ENCODE measurements at places on chromosomes 13 and 19.
A peak's percentile ranks its signal among the peaks of the same experiment; 100 is the strongest.

GRCh38 chr13:34722922-34723321 lies 219.1 kb upstream of the NBEA start:
- no peak for DNase-seq

GRCh38 chr19:58561373-58562121 lies 3.1 kb upstream of the UBE2M start:
- no peak for DNase-seq

GRCh38 chr19:54335164-54335563 lies 3.8 kb downstream of the LILRA4 start:
- no peak for DNase-seq

GRCh38 chr13:36680913-36681312 lies 7.1 kb downstream of the SERTM1 start:
- no peak for DNase-seq

GRCh38 chr13:25231517-25231916 lies 55.8 kb downstream of the MTMR6 start:
- no peak for DNase-seq

DNA sequence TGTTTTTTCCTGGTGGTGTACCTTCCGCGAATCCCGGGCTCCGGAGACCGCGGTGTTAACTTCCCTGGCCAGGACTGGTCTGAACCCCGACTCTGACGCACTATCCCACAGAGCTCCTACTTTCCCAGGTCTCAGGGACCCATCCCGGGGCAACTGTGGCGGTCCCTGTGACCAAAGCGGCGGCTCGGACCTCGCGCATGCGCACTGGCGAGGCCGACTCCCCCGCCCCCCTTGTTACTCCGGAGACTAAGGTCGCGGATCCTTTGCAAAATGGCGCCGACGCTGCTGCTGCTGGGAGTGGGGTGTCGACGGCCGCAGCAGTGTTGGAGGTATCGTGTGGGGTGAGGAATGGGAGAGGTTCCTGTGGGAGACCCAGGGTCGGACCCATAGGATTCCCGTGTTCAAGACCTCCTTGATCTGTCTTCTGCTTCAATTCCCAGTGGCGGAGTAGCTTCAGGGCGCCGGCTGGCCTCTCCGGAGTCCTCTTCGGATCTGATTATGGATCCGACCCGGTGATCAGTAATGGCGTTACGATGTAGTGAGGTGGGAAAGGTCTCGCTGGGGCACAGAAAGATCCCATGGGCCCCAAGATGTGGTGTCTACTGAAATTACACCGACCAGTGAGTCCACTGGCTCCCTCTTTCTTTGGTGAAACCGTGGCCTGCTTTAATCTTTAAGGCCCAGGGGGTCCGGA lies 66.6 kb upstream of the ZNF527 start:
- no peak for DNase-seq

- peak; percentile 90 for DNase-seq
Measured at GRCh38 chr19:39401549-39402345, 4.9 kb upstream of the ZFP36 start.

- DNase-seq, result no peak
Measured at GRCh38 chr19:45340232-45340898, at the start of gene KLC3. TSS of gene KLC3 (plus strand) at chr19:45340750. CDS start at chr19:45345542, 4,792 bp downstream.

DNA sequence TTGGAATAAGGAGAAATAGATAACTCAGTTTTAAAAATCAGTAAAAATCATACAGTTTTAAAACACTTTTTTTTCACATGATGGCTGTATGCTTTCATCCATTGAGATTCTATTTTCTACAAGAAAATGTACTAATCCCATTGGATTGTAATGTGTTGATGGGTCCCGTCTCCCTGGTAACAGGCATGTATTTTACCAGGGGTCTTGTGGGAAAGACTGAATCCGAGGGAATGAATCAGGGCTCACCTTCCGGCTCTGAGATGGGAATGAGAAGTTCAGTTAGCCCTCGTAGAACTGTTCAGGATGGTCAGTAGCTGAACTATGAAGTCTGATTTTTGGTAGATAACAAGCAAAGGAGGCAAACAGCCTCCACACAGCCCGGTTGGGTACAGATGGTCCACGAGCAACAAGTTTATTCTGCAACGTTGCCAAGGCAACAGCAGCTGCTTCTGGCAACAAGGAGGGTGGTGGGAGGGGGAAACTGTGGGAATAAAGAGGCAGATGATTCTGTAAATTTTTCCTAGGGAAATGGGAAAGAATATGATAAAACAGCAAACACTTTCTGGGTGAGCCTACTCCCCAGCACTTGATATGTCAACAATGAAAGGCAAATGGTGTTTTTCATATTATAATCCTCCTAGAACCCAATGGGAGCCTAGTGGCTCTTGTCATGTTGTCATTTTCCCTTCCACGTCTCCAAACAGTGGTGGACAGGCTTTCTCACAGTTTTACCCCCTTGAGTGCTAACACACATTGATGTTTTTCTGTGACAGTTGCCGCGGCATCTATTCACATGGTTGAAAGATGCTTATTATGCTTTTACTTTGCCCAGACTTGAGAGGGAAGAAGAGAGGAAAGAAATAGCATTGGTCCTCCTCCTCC lies 12.4 kb upstream of the SIAH3 start:
- no peak for DNase-seq

DNA sequence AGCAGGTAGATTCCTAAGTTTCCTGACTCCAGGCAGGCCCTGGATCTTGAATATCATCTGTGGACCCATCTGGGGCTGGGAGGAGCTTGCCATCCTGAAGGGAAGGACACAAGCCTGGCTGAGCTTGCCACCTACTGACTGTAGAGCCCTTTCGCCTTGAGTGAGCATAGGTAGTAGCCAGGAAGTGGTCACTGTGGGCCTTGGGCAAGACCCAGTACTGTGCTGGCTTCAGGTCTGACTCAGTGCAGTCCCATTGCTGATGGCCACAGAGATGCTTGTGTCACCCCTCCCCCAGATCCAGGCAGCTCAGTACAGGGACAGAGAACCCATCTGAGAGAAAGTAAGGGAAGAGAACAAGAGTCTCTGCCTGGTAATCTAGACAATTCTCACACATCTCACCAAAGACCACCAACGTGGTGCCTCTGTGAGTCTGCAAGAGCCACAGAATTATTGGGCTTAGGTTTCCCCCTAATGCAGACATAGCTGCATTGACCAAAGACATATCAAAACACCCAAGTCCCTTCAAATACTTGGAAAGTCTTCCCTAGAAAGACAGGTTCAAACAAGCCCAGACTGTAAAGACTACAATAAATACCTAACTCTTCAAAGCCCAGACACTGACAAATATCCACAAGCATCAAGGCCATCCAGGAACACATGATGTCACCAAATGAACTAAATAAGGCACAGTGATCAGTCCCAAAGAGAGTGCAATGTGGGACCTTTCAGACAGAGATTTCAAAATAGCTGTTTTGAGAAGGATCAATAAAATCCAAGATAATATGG lies 108.2 kb upstream of the WASF3 start:
- DNase-seq, result peak; percentile 6

- peak; percentile 20 for DNase-seq
Measured at GRCh38 chr19:18414504-18415177, 4.6 kb upstream of the SSBP4 start.

- no peak for DNase-seq
Measured at GRCh38 chr19:2529473-2529918, 53.6 kb downstream of the GADD45B start.

DNA sequence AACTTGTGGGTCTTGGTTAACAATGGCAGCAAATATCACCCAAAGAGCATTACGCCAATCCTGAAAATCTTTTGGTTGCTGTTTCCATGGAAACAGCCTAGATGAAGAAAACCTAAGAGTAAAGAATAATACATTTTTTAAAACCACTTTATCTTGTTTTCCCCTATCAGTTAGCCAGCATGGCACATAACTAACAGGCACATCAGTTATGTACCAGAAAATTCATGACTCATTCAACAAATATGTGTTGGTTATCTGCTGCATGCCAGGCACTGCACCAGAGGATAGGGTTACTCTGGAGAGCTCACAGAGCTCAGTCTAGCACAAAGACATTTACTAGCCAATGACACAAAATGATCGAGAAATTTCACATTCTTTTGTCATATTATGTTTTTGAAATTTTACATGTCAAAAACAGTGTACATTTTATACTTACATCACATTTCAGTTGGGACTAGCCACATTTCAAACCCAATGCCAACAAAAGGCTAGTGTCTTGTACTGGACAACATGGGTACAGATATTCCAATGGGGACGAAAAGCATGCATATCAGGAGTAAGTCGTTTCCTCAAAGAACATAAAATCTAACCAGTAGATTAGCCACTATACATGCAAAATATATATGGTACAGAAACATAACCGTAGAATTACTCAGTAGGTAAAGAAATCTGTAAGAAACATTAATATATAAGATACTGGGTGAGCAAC lies 20.3 kb downstream of the LNX2 start:
- DNase-seq, result no peak

GRCh38 chr19:33273065-33273736 lies 29.1 kb downstream of the CEBPA start:
- no peak for DNase-seq

DNA sequence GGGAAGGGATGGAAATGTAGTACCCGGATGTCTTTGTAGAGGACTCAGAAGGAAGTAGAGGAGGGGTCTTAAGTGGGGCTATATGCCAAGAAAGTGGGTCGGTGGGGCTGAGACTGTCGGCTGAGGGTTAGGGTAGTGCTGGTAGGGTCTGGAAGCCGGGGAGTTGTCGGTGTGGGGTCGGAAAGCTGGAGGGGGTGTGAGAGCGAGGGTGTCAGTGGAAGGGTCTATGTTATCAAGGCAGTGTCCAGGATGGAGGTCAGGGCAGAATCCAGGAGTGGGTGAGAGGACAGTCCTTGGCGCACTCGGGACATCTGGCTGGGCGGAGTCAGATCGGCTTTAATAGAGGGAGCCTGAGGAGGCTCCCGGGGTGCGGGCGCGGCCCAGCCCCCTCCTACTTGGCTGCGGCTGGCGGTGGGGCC lies 1.7 kb downstream of the HSPB6 start:
- no peak for DNase-seq

GRCh38 chr13:110965038-110965754 lies 50.3 kb upstream of the ANKRD10 start:
- peak; percentile 28 for DNase-seq

DNA sequence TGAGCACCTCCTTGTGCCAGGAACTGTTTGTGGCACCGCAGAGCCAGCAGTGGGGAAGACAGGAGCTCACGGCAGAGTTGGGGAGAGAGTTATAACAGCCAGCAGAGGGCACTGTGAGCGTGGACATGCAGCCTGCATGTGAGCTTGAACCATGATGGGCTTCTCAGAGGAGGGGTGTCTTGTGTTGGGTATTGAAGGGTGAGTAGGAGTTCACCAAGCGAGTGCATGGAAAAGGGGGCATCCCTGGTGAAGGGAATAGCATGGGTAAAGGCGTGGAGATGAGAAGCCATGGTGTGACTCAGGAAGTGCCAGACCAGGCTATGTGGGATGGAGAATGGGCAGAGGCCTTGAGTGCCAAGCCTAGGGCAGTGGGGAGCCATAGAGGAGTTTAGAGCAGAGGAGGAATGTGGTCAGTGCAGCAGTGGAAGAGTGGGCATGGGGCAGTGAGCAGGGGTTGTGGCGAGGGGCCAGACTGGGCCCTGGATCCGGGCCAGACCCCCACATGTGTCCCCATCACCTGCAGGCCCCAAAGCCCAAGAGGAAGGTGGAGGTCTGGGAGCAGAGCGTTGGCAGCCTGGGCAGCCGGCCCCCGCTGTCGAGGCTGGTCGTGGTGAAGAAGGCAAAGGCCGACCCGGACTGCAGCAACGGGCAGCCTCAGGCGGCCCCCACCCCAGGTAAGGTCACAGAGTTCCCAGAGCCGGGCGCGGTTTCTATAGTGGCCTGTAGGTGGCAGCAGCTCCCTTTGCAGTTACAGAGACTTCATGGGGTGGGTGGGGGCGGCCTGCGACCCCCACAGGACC lies 11.8 kb upstream of the SHD start:
- DNase-seq, result no peak

DNA sequence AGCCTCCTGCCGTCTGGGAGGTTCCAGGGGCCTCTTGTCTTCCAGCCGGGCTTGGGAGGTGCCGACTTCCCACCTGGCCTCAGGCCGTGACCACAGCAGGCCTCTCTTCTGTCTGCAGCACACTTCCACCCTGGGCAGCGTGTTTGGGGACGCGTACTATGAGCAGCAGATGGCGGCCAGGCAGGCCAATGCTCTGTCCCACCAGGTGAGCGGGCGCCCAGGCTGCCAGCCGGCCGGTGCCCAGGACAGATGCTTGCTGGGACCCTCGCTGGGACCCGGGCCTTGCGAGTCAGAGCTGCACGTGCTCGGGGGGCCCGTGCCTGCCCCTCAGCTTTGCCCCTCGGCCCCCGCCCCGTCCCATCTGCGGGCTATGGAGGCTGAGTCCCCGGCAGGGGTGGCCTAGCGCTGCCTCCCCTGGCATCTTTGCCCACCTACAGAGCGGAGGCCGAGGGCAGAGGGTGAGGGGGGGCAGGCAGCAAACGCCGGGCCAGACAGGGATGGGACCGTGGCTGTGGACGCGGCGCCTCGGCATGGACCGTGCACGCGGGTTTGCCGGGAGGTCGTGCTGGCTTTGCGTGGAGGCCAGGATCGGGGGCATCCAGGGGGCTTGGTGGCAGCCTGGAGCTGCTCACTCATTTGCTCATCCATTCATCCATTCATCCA lies 16.2 kb downstream of the COMP start:
- DNase-seq, result no peak

GRCh38 chr19:56146904-56147303 lies 5.8 kb downstream of the ZNF444 start:
- DNase-seq, result no peak

GRCh38 chr19:19417046-19417445 lies 11.6 kb downstream of the GATAD2A start:
- no peak for DNase-seq

DNA sequence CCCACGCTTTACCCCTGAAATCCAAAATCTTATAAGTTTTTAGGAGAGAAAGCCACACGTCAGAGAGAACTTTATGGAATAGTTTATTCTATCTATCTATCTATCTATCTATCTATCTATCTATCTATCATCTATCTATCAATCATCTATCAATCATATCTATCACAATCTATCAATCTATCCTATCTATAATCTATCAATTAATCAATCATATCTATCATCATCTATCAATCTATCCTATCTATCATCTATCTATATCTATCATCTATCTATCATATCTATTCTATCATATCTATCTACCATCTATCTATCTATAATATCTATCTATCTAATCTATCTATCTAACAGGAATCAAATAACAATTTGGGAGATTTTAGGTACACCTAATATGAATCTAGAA lies 115.1 kb downstream of the FGF9 start:
- no peak for DNase-seq

GRCh38 chr13:29000826-29001225 lies 180.7 kb downstream of the MTUS2 start:
- DNase-seq, result no peak

GRCh38 chr13:32168131-32168530 lies 136.6 kb downstream of the FRY start:
- no peak for DNase-seq

GRCh38 chr13:23871616-23872220 lies 17.5 kb downstream of the MIPEP start:
- no peak for DNase-seq

DNA sequence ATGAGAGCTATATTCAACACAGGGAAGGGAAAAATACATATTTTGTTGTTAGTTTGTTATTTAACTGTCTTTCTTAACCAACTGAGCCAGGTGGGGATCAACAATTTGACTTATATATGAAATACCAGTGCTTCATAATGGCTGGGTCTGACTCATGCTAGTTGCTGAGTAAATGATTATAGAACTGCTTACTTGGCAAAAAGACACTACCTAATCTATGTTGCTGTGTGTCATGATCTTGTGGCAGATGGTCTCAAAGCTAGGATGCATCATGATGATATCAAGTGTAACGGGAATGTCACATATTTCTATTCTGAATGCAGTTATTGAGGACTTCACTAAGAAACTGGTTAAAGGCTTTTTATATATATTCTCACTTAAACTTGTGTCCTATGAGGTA lies 727.4 kb upstream of the SLITRK1 start:
- DNase-seq, result no peak

GRCh38 chr19:50427997-50428425 lies 4.7 kb upstream of the MYBPC2 start:
- no peak for DNase-seq
